ENCODE measurements at places on chromosomes 5 and 9.

DNA sequence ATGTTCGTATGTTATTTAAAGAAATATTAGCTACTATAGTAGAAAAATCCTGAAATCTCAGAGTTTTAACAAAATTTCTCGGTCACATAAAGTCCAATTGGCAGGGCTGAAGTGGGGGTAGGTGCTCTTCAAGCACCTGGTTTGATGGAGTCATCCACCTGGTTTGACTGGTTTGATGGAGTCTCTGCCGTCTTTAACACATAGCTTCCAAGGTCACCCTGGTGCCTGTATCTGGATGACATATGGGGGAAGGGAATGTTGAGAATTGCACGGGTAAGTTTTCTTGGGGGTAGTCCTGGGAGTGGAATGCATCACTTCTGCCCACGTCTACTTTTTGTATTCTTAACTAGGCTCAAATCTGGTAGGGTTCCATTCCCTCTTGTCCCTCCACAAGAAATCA, 351.2 kb downstream of the SH3GL2 start:
- no peak for DNase-seq

DNA sequence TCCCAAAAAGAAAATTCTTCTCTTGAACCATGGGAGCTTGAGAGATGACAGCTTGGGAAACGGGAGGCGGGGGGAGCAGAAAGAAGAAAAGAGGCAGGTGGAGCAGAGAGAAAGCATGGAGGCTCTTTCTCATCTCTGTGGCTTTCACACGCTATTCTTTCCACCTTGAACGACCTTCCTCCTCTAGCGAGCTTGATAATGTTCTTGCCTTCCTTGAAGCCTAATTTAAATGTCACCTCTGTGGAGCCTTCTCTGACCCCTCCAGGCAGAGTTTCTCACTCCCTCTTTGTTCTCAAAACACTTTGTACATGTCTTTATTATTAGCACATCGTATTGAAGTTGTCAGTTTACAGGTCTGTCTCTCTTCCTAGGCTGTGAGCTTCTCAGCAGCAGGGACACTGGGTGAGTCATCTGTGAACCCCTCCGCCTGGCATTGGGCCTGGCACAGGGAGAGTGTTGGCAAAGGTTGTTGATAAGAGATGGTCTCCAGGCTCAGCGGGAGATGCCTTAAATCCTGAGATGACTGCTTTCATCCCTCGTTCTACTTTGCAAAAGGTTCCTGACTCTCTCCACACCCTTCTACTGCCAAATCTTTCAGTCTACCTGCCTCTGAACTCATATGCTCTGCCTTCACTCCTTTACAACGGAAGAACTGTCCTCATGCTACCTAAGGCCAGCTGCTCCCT, 14.1 kb upstream of the STRBP start:
- no peak for DNase-seq

- DNase-seq, result no peak
Measured at GRCh38 chr5:24142341-24142740, 502.4 kb downstream of the CDH10 start.

DNA sequence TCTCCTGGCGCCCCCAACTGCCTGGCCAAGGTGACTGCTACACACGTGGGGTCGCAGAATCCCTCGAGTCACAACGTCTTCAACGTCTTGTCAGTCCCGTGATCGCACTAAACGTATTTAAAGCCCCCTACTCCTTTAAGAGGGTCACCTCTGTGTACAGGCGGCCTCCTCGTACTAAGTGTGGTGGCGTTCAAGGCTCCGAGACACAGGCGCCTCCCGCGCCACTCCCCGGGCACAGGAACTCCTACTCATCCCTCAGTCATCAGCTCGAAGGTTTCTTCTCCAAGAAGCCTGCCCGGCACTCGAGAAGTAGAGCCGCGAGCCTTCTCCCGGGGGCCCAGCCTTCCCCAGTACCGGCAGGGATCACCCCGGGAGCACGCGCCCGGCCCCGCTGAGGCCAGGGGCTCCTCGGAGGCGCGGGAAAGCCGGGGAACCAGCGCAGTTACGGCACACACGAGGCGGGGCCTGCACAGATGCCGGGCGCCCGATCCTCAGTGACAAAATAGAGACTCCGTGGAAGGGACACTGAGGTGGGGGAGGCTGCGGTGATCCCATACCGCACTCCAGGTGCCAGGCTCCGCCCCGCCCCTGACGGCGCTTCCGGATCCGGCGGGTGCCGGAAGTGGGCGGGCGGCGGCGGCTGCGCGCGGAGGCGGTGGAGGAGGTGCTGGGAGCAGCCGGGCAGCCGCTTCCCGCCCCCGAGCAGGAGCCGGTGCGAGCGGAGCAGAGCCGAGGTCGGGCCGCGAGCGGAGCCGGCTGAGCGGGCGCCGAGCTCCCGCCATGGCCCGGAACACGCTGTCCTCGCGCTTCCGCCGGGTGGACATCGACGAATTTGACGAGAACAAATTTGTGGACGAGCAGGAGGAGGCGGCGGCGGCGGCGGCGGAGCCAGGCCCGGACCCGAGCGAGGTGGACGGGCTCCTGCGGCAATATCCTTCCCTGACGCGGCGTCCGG, 6.9 kb downstream of the ARPC5L start:
- DNase-seq, result peak; percentile 89

DNA sequence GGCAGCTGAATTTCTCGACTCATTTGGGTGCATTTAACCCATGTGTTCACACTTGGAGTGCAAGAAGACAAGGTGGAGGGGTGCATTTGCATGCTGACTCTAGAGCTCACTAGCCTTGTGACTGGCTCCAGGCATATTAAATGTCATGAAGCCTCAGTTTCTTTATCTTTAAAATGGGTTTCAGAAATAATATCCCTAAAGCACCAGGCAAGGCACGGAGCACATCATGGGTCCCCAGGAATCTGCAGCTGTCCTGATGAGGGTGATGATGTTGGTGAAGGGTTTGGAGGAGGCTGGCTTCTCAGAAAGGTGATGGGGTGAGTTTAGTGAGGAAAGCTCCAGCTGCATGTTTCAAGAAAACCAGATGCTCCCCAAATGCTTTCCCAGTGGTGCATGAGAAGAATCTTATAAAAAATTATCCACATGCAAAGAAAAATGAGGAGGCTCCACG, 14.8 kb downstream of the STC2 start:
- DNase-seq, result no peak

GRCh38 chr5:151205411-151205810, 18.5 kb downstream of the CCDC69 start:
- DNase-seq, result no peak

- DNase-seq, result no peak
Measured at GRCh38 chr5:78628270-78628992, 20.1 kb downstream of the LHFPL2 start.

DNA sequence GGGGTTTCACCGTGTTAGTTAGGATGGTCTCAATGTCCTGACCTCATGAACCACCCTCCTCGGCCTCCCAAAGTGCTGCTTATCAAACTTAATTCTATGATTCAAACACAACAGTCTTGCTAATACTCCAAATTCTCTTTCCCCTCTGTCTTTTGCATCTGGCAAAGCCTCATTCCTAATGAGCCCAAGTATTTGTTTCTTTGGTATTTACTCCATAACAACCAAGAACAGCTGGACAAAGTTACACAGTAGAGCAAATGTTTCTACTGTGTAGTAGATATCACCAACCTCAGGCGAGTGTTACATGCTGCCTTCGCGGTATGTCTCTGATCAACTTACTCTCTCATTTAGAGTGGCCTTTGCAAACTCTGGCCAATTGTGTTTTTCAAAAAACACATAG, 195.8 kb upstream of the KCNN2 start:
- DNase-seq, result no peak

GRCh38 chr9:14323985-14324650, 10.2 kb upstream of the NFIB start:
- DNase-seq, result no peak

DNA sequence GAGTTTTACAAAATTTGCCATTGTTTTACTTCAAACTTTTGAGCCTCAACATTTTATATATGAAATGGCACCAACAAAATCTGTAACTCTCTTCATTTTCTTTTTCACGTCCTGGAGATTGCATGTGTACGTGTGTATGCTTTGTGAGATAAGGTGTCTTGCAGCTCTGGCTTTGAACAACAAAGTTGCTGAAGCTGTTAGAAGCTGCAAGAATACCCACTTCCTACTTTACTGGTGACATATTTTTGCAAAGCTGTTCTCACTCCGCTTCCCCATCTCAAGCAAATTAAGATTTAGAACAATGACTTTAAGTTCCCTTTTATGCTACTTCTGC, 41.8 kb downstream of the FYB1 start:
- DNase-seq, result peak; percentile 32

GRCh38 chr5:78757269-78758053, 108.9 kb upstream of the LHFPL2 start:
- DNase-seq, result no peak

DNA sequence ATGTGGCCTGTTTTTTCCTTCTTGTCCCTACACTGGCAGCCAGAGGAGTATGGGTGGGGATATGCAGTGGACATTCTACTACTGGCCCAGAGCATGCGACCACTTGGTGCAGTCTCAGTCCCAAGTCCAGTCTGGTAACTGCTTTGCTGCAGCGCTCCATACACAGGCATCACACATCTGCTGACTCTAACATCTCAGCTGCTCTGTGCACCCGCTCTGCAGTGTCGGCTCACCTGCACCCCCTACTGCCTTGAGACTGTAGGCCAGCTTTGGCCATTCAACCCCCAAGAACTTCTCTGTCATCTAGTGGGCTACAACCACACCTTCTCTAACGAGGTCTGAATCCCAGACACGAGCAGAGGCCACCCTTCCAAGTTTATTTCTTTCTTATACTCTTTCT, 46.4 kb upstream of the SLCO6A1 start:
- peak; percentile 8 for DNase-seq

DNA sequence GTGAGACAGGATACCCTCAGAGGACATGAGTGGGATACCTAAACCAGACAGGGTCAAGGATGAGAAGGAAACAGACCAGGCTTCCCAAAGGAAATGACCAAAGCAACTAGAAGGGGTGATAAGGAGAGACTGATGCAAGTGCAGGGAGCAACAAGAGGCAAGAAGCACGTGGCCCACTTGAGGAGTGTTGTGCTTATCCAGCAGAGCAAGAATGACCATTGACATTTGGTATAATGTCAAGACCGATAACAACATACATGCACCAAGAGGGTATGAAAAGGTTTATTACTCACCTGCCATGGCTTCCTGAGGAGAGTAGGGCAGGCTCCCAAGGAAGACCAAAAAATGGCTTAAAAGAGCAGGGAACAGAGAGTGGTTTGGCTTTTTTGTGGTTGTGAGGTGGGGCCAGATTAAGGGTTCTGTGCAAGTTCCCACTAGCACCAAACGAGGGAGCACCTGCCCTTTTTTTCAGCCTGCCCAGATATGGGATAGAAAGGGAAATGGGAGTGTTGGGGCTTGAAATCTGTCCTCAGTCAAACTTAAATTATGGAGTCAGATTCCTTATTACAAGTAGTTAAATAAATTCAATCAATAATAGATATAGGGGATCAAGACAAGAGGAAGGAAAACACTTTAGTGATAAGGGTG, 513.6 kb downstream of the RASEF start:
- no peak for DNase-seq

- no peak for DNase-seq
Measured at GRCh38 chr9:25954209-25954608, 276.0 kb upstream of the TUSC1 start.

Data from erythroblast (primary cell).